ENCODE measurements at places on chromosomes 16 and 17.

GRCh38 chr17:44198721-44199552 is 747 bp downstream of the ATXN7L3 start:
- DNase-seq, result peak; percentile 54

GRCh38 chr17:48735062-48735351 is 6.5 kb upstream of the HOXB13 start:
- no peak for DNase-seq

DNA sequence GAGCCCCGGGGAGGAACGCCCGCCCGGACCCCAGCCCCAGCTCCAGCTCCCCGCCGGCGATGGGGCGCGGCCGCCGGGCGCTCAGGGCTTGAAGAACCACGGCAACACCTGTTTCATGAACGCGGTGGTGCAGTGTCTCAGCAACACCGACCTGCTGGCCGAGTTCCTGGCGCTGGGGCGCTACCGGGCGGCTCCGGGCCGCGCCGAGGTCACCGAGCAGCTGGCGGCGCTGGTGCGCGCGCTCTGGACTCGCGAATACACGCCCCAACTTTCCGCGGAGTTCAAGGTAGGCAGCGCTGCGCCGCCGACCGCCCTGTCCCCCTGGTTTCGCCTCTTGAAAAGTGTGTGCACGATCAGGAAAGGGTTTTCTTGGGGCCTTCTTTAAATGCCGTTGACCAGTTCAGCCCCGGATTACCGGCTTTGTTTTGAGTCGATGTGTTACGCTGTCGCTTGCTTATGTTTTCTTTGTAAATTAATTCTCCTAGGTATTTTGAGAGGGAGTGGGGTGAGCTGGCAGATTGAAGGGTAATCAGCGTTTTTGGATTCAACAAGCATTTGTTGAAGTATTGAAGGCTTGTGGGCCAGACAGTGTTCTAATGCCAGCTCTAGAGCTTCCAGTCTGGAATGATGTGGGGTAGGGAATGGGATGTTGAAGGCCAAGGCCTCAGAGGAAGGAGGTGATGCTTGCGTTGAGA is 681 bp downstream of the USP43 start:
- DNase-seq, result no peak

- DNase-seq, result no peak
Measured at GRCh38 chr17:4833941-4834680, 971 bp downstream of the MINK1 start.

DNA sequence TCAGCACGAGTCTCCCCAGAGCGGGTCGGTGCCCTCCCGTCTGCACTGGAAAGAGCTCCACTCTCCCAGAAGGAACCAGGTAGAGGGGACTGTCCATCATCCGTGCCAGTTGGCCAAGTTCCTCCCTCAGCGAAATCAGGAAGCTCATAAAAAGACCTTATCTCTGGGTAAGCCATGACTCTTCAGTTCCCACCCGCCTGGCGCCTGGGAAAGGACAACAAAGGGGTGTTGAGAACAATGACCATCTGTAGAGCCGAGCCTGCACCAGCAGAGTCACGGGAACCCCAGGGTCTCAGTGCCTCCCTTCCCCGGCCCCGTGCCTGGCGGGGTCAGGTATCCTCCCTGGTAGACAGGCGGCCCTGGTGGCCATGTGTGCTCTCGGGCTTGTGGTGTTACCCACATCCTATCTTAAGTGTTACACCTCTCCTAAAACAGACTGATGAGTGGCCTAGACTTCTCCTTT is 190.7 kb downstream of the AXIN2 start:
- DNase-seq, result no peak

DNA sequence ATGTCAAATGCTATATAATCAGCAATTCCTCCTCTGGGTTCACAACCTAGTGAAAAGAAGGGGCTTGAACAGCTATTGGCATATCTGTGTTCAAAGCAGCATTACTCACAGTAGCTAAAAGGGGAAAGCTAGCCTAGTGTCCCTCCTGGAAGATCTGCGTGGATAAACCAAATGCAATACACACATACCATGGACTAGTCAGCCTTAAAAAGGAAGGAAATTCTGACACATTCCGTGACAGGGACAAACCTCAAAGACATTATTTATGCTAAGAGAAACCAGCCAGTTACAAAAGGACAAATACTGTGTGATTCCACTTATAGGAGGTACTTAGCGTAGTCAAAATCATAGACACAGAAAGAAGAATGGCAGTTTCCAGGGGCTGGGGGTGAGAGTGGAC is 90.1 kb downstream of the XYLT1 start:
- no peak for DNase-seq

GRCh38 chr16:17963185-17963836 is 373.2 kb downstream of the NPIPA8 start:
- DNase-seq, result no peak

DNA sequence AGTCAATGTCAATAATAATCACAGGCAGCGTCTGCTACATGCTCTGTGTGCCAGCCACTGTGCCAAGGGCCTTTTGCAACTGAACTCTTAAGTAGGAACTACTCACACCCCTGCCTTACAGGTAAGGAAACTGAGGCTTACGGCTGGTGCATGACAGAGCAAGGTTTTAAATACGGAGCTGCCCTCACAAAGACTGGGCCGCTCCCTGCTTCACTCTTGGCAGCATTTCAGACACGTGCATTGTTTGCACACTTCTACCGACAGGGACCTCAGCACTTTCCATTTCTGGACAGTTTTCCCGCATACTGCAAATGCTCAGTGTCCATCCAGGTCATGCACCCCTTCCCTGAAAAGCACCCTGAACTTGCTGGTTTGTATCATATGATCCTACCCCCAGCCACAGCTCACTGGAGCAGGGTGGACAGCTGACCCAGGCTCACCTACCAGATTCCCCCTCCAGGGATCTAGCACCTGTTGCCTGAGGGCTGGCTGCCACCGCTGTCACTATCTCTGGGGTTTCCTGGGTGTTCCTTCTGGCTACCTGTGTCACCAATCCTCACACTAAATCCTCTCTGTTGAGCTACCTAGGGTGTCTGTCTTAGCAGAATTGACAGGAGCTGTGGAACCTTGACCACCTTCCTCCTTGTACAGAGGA is 142.9 kb downstream of the C16orf78 start:
- no peak for DNase-seq

DNA sequence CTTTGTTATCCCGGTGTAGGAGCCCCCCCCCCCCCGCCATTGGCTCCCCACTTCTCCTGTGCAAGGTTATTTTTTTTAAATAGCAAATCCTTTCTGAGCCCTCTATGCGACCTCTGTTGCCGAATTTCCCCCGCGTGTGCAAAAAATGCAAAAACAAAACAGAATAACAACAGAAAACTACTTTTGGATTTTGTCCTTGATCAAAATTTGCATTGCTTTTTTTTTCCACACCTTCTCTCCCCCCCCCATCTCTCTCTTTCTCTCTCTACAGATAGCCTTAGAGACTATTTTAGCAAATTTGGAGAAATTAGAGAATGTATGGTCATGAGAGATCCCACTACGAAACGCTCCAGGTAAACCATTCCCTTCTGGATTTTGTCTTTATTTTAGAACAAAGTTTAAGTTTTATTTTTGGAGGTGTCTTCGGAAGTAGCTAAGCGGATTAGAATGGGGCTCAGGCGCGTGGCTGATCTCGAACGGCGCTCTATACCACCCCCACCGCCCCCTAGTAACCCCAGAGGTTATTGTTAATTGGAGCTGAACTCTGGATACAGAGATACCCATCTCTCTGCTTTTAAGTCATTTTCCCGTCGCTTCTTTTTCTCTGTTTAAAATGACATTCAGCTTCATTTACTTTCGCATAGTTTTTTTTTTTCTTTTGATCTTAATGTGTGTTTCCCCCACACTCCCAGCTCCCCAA is 1.0 kb downstream of the MSI2 start:
- DNase-seq, result peak; percentile 4

- no peak for DNase-seq
Measured at GRCh38 chr17:35618628-35619027, 31.5 kb downstream of the AP2B1 start.

- no peak for DNase-seq
Measured at GRCh38 chr17:1485423-1486376, 6.8 kb downstream of the MYO1C start.

DNA sequence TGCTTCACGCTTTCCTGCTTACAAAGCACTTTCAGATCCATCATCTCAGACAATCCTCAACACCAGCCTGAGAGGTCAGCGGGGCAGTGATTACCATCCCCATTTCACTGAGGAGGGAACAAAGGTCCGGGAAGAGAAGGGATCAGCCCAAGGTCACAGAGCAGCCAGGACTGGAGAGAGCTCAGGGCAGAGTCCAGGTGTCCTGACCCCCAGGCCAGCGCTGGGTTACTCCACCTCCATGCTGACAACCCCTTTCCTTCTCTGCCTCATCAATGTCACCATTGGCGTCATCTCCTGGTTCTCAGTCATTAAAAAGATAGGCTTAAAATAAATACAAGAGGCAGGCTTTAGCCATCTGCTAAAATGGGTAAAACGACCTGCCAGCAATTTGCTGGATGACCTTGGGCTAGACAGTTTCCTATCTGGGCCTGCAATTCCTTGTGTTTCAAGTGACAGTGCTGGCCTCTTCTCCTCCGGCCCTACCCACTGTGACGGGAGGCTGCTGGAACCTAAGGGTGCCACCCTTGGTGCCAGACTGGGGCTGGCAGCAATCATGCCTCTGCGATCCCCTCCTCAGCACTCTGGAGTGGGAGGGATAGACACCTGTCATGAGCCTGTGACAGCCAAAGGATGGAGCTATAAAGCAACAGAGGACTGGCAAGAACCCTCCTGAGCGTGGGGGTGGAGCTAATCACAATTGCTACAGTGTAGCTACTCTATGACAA is 79.5 kb upstream of the CCL1 start:
- DNase-seq, result no peak

Measured in foreskin keratinocyte (primary cell).